ENCODE measurements at places on chromosomes 7 and 10. TPM values are rescaled to one million over a fixed set of nuclear protein-coding genes. Genes with fewer than 3 reads are reported as not detected.

ASZ1 gene
- total RNA-seq = not detected

ZNF518A gene
- total RNA-seq = 7.2 TPM

CALY gene
- 0.77 TPM for total RNA-seq

TEX47 gene
- not detected for total RNA-seq

SLC16A12 gene
- total RNA-seq = not detected

CPA1 gene
- total RNA-seq = not detected

TDRD1 gene
- total RNA-seq = not detected

CALHM3 gene
- 0.38 TPM for total RNA-seq

NOS3 gene
- 0.49 TPM for total RNA-seq

ATRNL1 gene
- total RNA-seq = 0.78 TPM

ANKRD7 gene
- 0.23 TPM for total RNA-seq

TMEM196 gene
- total RNA-seq = not detected

NEUROG3 gene
- not detected for total RNA-seq

SFXN2 gene
- 2.1 TPM for total RNA-seq

ATP6V0A4 gene
- 0.22 TPM for total RNA-seq

PLAC9 gene
- total RNA-seq = 0.46 TPM

MINDY3 gene
- total RNA-seq = 14.5 TPM

ALDH18A1 gene
- total RNA-seq = 49.3 TPM
